SK-MEL-5 (cell line): ENCODE measurements at places on chromosomes 16 and 17. TPM values are rescaled to one million over a fixed set of nuclear protein-coding genes. Genes with fewer than 3 reads are reported as not detected.

The RNF112 gene
- total RNA-seq: not detected in 2 replicates

The OR1G1 gene
- not detected in 2 replicates for total RNA-seq

The KATNIP gene
- 11.6 and 13.7 TPM in 2 replicates for total RNA-seq

The C16orf95 gene
- total RNA-seq: 2.6 and 3.4 TPM in 2 replicates

The GPR179 gene
- 0.05 and 0.11 TPM in 2 replicates for total RNA-seq

The LLGL2 gene
- 6.6 and 9.8 TPM in 2 replicates for total RNA-seq

The MEIOC gene
- 0.11 and 0.16 TPM in 2 replicates for total RNA-seq

The EIF3C gene
- 186 and 197 TPM in 2 replicates for total RNA-seq

The ZNF688 gene
- total RNA-seq: 16.3 and 23.4 TPM in 2 replicates

The MYH3 gene
- 0.71 and 1.3 TPM in 2 replicates for total RNA-seq

The NAGS gene
- total RNA-seq: 0.96 and 1.8 TPM in 2 replicates

The SLC38A8 gene
- 9.0 and 11.7 TPM in 2 replicates for total RNA-seq

The PITPNM3 gene
- 0.05 and 0.11 TPM in 2 replicates for total RNA-seq
